Thoracic aorta (tissue), 2 donors: ENCODE measurements at places on chromosomes 5 and 9.
A peak's percentile ranks its signal among the peaks of the same experiment; 100 is the strongest.

DNA sequence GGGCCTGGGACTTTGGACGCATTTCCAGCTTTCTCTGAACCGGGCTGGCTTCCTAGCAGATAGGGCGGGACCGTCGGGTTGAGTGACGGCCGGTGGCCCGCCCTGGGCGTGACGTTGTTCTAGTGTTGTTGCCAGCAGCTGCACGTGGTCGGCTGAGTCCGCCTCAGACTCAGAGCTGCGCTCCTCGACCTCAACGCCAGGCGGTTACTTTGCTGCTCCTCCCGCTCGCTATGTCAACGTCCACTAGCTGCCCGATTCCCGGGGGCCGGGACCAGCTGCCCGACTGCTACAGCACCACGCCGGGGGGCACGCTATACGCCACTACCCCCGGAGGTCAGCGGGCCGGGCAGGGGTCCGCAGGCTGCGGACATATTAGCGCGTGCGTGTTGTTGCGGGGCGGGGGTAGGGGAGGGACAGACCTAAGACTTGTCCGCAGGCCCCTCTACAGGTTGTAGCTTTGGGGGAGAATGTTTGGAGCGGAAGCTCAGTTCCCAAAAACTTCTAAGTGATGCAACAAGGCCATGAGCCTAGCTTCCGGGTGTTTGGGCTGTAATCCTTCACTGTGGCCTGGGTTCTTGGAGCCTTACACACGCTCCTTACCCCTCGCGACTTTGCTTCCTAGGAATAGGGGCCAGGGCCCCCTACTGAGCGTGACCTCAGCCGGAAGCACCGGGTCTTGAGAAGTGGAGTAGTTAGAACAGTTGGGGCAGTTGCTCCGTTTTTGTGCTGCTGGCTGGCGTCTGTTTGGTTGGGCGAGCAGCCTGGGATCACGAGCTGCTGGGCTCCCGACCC is at the start of gene EIF4EBP3:
TSS of gene EIF4EBP3 (plus strand) at position 155 of the 792 bp plus-strand sequence. CDS start at position 231, 76 bp downstream.
- H3K4me1 ChIP-seq, result peaks cover 33% of the 10 kb centered on the region
- H3K27me3 ChIP-seq, result no peaks in the 10 kb centered on the region
- H3K36me3 ChIP-seq, result peaks cover 29% of the 10 kb centered on the region
- H3K4me3 ChIP-seq, result peak within 1 kb of the TSS; percentile 80
- peak; percentile 86 for DNase-seq

GRCh38 chr5:53179691-53180090 is 70.1 kb upstream of the MOCS2 start:
- no peaks in the 10 kb centered on the region for H3K27me3 ChIP-seq
- H3K27ac ChIP-seq, result no peak overlapping the region
- H3K4me1 ChIP-seq, result no peaks in the 10 kb centered on the region
- DNase-seq, result no peak

DNA sequence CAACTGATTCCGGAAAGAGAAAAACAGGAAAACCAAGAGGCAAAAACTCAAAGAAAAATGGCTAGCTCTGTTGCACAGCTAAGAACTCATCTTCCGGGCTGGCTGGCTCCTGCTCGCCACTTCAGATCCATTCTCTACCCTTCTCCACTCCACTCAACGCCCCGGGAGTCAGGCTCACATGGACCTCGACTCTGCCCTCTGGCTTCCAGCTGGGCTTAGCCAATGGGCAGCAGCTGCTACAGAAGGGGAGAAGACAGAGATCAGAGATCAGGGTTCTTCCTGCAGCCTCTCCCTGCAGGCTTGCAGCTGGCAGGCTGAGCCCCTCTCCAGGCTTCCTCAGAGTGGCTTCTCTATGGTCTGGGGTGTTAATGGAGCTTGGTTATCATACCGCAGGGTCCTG is 187.5 kb downstream of the MED10 start:
- DNase-seq, result no peak
- H3K27me3 ChIP-seq, result no peaks in the 10 kb centered on the region
- no peaks in the 10 kb centered on the region for H3K36me3 ChIP-seq
- H3K4me3 ChIP-seq, result no peak overlapping the region
- H3K4me1 ChIP-seq, result no peaks in the 10 kb centered on the region

DNA sequence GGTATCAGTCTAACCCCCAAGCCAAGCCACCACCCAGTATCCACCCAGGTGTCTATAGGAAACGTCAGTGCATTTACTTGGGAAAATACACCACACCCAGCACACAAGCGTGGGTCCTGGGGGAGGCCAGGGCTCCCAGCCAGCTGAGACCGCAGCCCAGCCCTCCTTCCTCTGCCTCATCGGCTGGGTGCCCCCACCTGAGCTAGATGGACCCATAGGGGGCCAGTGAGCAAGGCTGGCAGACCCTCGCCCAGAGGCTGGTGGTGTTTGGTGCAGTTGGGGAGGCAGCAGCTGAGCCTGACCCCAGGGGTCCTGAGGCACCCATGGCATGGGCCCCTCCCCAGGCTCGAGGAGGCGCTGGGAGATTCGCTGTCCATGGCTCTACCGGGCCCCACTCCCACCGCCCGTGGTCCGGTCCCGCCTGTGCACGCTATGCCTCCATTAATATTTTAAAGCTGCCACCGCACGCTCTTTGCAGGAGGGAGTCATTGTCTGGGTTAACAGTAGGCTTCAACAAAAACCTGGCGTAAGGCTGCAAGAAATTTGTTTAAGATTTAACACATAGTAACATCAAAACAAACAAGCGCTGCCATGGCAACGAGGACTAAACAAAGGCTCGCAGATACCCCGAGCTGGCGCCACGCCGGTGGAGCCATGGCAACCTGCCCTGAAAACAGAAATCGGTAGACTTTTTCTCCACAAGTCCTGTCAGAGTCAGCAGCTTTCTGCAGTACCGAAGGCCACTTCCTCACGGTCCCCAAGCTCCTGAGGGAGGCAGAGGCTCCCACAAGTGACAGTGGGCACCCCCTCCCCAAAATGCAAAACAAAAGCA is 20.6 kb downstream of the TPPP start:
- H3K27me3 ChIP-seq, result no peaks in the 10 kb centered on the region
- H3K4me3 ChIP-seq, result peak overlapping the region; percentile 20
- H3K4me1 ChIP-seq, result peaks cover 28% of the 10 kb centered on the region
- no peak overlapping the region for H3K27ac ChIP-seq
- peak; percentile 78 for DNase-seq
- H3K36me3 ChIP-seq, result no peaks in the 10 kb centered on the region

- no peak overlapping the region for H3K4me3 ChIP-seq
- H3K4me1 ChIP-seq, result no peaks in the 10 kb centered on the region
- H3K27ac ChIP-seq, result no peak overlapping the region
- H3K36me3 ChIP-seq, result no peaks in the 10 kb centered on the region
- DNase-seq, result no peak
Observed at GRCh38 chr5:155402927-155403640, 389.5 kb downstream of the KIF4B start.

DNA sequence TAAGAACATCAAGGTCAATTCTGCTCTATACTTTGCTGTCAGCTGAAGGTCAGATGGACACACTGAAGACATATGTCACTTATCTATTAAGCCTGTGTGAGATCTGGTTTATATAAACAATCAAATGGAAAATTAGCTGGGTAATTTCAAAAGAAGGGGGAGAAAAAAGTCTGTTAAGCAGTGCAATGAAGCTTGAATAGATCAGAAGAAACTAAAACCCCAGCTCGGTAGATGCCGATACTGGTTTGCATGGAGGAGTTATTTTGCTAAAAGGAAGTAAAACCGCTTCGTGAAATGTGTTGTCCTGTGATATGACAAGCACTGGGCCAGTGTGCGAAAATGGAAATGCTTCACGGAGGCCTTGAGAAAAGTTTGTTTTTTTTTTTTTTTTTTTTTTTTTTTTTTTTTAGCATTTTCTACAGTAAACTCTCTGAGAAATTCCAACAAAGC is 148.8 kb downstream of the MEF2C start:
- no peak for DNase-seq
- H3K36me3 ChIP-seq, result no peaks in the 10 kb centered on the region
- no peaks in the 10 kb centered on the region for H3K27me3 ChIP-seq
- peaks cover 49% of the 10 kb centered on the region for H3K4me1 ChIP-seq
- peak overlapping the region; percentile 85 for H3K27ac ChIP-seq

DNA sequence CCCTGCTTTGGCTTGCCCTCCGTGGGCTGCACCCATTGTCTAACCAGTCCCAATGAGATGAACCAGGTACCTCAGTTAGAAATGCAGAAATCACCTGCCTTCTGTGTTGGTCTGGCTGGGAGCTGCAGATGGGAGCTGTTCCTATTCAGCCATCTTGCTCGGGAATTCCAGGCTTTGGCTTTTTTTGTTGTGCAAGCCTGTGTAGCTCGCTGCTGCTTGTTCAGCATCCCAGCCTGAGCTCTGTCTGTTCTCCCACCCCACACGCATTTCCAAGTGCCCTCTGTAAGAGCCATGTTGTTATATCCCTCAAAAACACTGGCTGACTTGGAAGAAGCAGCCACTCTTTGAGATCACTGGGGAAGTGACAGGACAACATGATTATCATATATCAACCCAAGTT is 101.6 kb upstream of the DPYSL3 start:
- H3K27ac ChIP-seq, result no peak overlapping the region
- no peak overlapping the region for H3K4me3 ChIP-seq
- no peaks in the 10 kb centered on the region for H3K36me3 ChIP-seq
- no peak for DNase-seq

DNA sequence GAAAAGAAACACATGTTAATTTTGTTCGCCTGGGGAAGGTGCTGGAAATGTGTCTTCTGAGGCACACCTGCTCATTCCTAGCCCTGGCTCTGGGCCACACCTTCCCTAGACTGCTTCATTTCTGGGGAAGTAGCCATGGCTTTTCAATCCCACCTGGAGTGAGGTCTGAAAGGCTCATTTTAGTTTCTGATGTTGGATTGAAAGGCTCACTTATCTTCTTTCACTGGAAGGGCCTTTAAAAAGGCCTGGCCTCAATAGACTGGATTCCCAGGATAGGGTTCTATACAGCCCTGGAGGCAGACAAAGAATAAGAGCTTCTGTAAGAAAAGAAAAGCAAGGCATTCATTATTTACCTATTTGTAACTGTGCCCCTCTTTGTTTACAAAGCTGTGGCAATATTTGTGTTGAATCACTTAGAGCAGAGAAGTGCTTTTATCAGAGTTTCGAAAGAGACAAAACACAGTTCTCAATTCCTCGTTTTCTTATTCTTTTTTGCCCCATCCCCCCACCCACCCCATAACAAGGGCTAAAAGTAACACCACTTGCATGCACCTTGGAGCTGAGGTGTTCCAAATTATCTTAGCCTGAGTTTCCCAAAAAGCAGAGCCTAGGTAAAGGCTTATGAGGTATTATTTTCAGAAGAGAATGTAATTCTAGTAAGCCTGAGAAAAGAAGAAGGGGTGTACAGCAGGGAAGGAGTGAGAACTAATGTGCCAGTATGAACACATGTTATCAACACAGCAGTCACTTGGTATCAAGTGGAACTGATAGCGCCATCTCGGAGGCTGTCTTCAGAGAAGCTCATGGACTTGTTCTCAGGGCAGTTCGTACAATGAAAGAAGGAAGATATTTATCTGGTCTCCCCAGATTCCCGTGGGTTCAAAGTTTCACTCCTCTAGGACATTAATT is 413.1 kb downstream of the KCTD16 start:
- H3K27ac ChIP-seq, result no peak overlapping the region
- H3K4me1 ChIP-seq, result no peaks in the 10 kb centered on the region
- DNase-seq, result no peak
- H3K4me3 ChIP-seq, result no peak overlapping the region
- no peaks in the 10 kb centered on the region for H3K27me3 ChIP-seq
- H3K36me3 ChIP-seq, result no peaks in the 10 kb centered on the region

- DNase-seq, result no peak
- no peak overlapping the region for H3K4me3 ChIP-seq
- no peak overlapping the region for H3K27ac ChIP-seq
- no peaks in the 10 kb centered on the region for H3K36me3 ChIP-seq
Observed at GRCh38 chr9:79395228-79395627, 176.5 kb upstream of the TLE4 start.

- H3K27ac ChIP-seq, result no peak overlapping the region
- H3K27me3 ChIP-seq, result no peaks in the 10 kb centered on the region
- H3K4me3 ChIP-seq, result no peak overlapping the region
- H3K4me1 ChIP-seq, result no peaks in the 10 kb centered on the region
Observed at GRCh38 chr5:27241564-27242257, 203.3 kb upstream of the CDH9 start.
